Activated CD4-positive, alpha-beta T cell treated with anti-CD3 and anti-CD28 coated beads for 1 hour (primary cell): ENCODE measurements at places on chromosomes 5 and 9.

- no peak for DNase-seq
These were observed 4.0 kb upstream of the ZSWIM6 start for GRCh38 chr5:61327760-61328753.

GRCh38 chr5:108418197-108418596 lies 36.3 kb upstream of the FBXL17 start:
- no peak for DNase-seq

DNA sequence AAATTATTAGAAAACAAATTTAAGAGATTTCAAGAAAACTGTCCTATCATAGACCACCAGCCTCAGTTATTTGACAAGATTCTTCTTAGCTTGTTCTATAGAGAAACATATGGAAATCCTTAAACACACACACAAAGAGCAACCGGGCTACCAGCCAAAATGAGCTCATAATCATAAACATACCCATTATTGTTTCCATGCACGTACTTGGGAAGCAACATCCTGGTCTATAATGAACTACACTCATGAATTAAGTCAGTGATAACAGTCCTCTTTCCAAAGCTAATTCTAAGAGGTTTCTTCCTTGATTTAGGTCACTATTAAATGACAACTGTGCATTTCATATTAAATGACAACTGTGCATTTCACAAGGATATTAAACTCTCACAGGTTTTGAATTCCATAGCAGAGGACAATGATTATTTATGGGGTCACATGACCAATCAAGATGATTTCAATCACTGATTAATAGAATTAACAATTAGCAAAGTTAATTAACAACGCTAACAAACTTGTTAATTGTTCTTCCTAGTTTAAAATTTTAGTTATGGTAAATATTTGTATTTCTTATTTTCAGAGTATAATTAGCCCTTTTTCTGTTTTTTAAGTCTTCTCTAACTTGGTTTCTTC lies 77.0 kb downstream of the OXCT1 start:
- no peak for DNase-seq

- no peak for DNase-seq
These were observed 4.5 kb downstream of the EXOC3 start for GRCh38 chr5:447501-447900.
